ENCODE measurements at places on chromosomes 1 and 21.
A peak's percentile ranks its signal among the peaks of the same experiment; 100 is the strongest.

DNA sequence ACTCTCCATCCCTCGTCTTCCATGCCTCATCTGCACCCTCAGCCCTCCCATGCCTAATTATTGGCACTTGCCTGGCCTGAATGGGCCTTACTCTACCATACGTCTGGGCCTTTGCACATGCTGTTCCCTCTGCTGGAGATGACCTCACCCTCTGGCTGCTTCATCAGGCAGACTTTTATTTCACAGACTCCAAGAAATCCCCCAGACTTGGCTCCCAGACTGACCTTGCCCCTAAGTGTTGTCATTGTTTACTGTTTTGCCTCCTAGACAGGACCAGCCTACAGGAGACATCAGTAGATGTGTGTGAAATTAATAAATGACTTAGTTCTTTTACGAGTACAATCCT, 5.2 kb upstream of the AHDC1 start:
- H3K36me3 ChIP-seq: no peaks in the 10 kb centered on the region
- peaks cover 4% of the 10 kb centered on the region for H3K27me3 ChIP-seq
- no peak for DNase-seq
- H3K27ac ChIP-seq: no peak overlapping the region
- peaks cover 22% of the 10 kb centered on the region for H3K4me1 ChIP-seq

DNA sequence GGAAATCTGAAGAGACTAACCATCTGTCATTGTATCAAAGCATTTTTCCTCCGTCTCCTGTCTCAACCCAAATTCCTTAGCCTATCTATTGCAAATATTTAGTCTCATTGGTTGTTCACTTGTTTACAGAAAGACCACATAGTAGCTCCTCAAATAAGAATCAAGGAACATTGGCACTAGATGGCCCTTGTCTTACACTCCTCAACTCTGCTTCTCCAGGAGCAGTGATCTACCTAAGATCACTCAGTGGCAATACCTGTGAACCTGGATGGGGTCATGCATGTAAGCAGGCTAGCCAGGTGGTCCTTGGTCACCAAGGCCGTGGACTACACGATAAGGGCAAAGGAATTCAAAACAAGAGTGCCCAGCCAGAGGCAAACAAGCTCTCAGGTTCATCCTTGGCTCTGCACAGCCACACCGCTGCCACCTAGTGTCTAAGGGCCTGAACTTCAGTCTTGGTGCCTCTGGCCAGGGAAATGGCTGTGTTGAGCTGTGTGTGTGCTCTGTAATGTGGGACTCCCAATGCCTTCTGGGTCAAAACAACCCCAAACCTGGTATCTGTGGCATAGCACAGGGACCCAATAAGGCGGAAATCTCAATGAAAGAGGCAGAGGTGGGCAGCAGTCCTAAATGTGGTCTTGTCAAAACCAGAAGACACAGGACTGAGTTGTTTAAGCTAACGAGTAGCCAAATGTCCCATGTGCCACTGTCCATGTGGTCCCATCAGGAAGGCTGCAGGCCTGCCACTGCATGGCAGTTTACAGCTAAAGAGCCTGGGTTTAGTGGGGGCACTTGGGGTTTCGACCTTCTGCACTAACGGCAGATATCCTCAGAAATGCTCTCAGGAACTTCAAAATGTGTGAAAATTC, 54.5 kb downstream of the GPR161 start:
- DNase-seq: peak; percentile 57
- no peak overlapping the region for H3K27ac ChIP-seq
- H3K4me1 ChIP-seq: peaks cover 5% of the 10 kb centered on the region
- no peak overlapping the region for H3K4me3 ChIP-seq

- no peak overlapping the region for H3K27ac ChIP-seq
- H3K27me3 ChIP-seq: no peaks in the 10 kb centered on the region
- H3K4me3 ChIP-seq: no peak overlapping the region
- no peak for DNase-seq
- H3K36me3 ChIP-seq: peaks cover 61% of the 10 kb centered on the region
- no peaks in the 10 kb centered on the region for H3K4me1 ChIP-seq
Observed at GRCh38 chr1:198845851-198846250, 207.0 kb downstream of the PTPRC start.

DNA sequence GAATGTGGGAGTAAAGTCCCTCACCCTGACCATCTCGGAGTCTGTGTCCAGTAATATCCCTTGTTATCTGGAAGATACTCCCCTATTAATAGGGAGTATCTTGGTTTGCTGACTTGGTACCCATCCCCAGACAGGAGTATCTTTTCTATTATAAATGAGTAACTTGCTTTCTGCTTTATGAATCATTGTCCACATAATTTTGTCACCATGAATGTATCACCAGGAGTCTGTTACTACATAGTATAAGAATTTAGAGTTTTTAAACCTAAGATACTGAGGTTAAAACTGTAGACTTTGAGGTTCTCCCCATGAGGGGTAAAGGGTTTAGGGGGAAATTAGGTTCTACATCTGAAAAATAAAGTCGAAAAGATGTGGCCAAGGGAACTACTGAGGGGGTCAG, 175.6 kb downstream of the FCRL5 start:
- no peaks in the 10 kb centered on the region for H3K36me3 ChIP-seq
- H3K4me1 ChIP-seq: peaks cover 1% of the 10 kb centered on the region
- H3K27ac ChIP-seq: no peak overlapping the region
- peaks cover 3% of the 10 kb centered on the region for H3K27me3 ChIP-seq

DNA sequence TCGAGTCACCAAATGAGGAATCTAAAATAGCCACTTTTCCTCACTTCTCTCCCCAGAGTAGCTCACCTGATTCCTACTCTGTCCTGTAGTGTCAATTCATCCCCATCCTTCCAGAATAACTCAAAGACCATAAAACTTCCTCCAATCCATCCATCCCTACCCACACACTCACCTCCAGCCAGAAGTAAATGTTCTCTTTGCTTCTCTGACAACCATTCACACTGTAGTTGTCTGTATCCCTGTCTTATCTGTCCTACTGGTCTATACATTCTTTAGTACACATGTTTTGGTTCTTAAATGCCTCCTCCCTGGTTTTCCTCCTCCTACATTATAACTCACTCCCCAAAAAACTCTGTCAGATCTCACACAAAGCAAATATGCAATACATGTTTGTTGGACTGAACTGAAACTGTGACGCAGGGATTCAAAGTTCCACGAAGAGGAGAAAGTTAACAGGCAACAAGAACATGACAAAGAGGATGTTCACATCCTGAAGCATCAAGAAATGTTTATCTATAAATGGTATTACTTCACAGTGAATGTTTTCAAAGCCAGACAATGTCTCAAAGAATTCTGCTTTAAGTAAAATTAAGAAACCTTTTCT, 11.0 kb downstream of the TP53BP2 start:
- H3K4me1 ChIP-seq: peaks cover 25% of the 10 kb centered on the region
- no peaks in the 10 kb centered on the region for H3K27me3 ChIP-seq
- no peak overlapping the region for H3K4me3 ChIP-seq
- peak; percentile 49 for DNase-seq
- peaks cover 3% of the 10 kb centered on the region for H3K36me3 ChIP-seq
- no peak overlapping the region for H3K27ac ChIP-seq

GRCh38 chr1:18320051-18320450, 160.7 kb upstream of the KLHDC7A start:
- DNase-seq: no peak
- no peaks in the 10 kb centered on the region for H3K4me1 ChIP-seq
- no peak overlapping the region for H3K4me3 ChIP-seq
- no peaks in the 10 kb centered on the region for H3K36me3 ChIP-seq
- no peaks in the 10 kb centered on the region for H3K27me3 ChIP-seq

- H3K27ac ChIP-seq: no peak overlapping the region
- no peak overlapping the region for H3K4me3 ChIP-seq
- H3K4me1 ChIP-seq: peaks cover 3% of the 10 kb centered on the region
- peaks cover 5% of the 10 kb centered on the region for H3K36me3 ChIP-seq
- no peaks in the 10 kb centered on the region for H3K27me3 ChIP-seq
- no peak for DNase-seq
Observed at GRCh38 chr1:167362638-167363037, 142.0 kb downstream of the POU2F1 start.

DNA sequence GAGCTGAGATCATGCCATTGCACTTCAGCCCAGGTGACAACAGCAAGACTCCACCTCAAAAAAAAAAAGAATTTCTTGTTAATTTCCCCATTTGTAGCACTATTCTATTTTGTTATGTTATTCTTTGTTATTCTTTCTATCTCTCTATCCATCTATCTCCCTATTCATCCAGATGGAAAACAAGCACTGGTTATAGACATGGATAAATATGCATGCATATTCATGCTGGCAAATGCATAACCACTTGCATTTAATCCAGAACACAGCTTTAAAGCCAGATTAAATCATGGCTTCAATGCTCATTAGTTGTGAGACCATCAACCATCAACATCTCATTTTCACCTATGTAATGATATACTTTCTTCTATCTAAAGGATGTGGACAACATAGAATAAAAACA, 21.5 kb upstream of the KLHL20 start:
- no peak for DNase-seq
- H3K27ac ChIP-seq: no peak overlapping the region
- peaks cover 4% of the 10 kb centered on the region for H3K4me1 ChIP-seq
- peaks cover 14% of the 10 kb centered on the region for H3K27me3 ChIP-seq
- H3K4me3 ChIP-seq: no peak overlapping the region

- no peak overlapping the region for H3K4me3 ChIP-seq
- peaks cover 12% of the 10 kb centered on the region for H3K4me1 ChIP-seq
- H3K27me3 ChIP-seq: no peaks in the 10 kb centered on the region
- no peak for DNase-seq
- no peak overlapping the region for H3K27ac ChIP-seq
Observed at GRCh38 chr1:158145173-158145719, 35.4 kb upstream of the CD1D start.

- DNase-seq: no peak
- peak overlapping the region; percentile 83 for H3K4me3 ChIP-seq
- peaks cover 35% of the 10 kb centered on the region for H3K36me3 ChIP-seq
- peaks cover 30% of the 10 kb centered on the region for H3K4me1 ChIP-seq
- H3K27ac ChIP-seq: peak overlapping the region; percentile 69
Observed at GRCh38 chr1:228407106-228408040, 738 bp upstream of the TRIM11 start.

GRCh38 chr1:39642796-39643195, 3.4 kb upstream of the HEYL start:
- DNase-seq: no peak
- H3K27ac ChIP-seq: no peak overlapping the region
- H3K4me1 ChIP-seq: peaks cover 3% of the 10 kb centered on the region
- H3K36me3 ChIP-seq: no peaks in the 10 kb centered on the region

DNA sequence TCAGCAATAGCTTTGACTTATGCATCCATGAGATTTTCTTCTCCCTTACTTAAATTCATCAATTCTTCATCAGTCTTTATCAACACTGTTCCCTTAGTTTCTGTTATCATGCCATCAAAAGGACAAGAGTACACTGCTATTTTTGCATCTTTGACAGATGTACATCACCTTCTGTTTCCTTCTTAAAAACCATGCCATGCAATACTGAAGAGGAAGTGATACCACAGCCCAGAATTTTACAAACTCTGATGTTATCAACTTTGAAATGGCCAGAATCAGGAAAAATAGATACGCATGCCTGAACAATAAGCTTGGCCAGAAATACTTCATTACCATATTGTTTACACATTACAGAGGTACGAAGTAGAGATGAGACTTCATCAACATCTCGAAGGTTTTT, 21.1 kb downstream of the FMO5 start:
- no peak for DNase-seq
- no peak overlapping the region for H3K27ac ChIP-seq
- no peaks in the 10 kb centered on the region for H3K4me1 ChIP-seq
- H3K4me3 ChIP-seq: no peak overlapping the region
- no peaks in the 10 kb centered on the region for H3K27me3 ChIP-seq

DNA sequence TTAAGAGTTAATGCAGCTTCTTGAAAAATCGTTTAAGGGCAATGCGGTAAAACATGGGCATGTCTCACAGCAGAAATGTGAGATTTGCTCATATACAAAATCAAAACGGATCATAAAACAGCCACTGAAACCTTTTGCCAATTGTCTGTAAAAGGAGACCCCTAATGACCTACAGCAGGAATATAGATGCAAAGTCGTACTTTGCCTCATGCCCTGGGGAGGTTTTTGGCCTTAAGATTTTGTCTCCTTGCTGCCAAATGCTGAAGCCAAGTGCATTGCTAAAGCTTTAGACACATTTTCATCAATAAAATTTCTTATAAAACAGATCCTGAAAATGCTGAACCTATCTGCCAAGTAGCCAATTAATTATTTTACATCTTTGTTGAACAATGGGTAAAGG, 226.9 kb downstream of the TGFB2 start:
- H3K4me1 ChIP-seq: no peaks in the 10 kb centered on the region
- DNase-seq: no peak
- no peaks in the 10 kb centered on the region for H3K27me3 ChIP-seq
- H3K4me3 ChIP-seq: no peak overlapping the region
- H3K27ac ChIP-seq: no peak overlapping the region

GRCh38 chr1:155174324-155175280, 953 bp downstream of the TRIM46 start:
- peaks cover 43% of the 10 kb centered on the region for H3K36me3 ChIP-seq
- peak overlapping the region; percentile 98 for H3K27ac ChIP-seq
- H3K27me3 ChIP-seq: no peaks in the 10 kb centered on the region

GRCh38 chr1:14347186-14347585, 251.3 kb upstream of the KAZN start:
- H3K27me3 ChIP-seq: no peaks in the 10 kb centered on the region
- no peak overlapping the region for H3K27ac ChIP-seq
- no peak overlapping the region for H3K4me3 ChIP-seq
- H3K4me1 ChIP-seq: no peaks in the 10 kb centered on the region

- peaks cover 20% of the 10 kb centered on the region for H3K36me3 ChIP-seq
- H3K27me3 ChIP-seq: no peaks in the 10 kb centered on the region
- H3K4me3 ChIP-seq: no peak overlapping the region
- DNase-seq: no peak
Observed at GRCh38 chr21:44785620-44786335, 15.8 kb downstream of the UBE2G2 start.

DNA sequence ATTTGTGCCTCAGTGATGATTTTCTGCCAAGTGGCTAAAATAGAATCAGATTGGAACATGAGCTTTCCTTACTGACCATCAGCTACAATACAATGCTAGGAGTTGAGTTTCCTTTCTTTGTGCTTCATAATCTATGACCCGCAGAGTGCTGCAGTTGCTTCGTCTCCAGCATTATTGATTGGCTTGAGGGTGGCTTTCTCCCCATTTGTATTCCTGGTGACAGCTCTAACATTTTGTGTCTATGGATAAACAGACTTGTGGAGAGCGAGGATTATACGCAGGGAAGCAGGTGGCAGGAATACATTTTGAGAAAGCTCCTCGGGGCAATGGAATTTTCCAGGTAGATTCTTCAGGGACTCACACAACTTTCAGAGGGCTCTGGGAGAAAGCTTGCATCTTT, 223.2 kb downstream of the HHAT start:
- DNase-seq: no peak
- H3K4me1 ChIP-seq: no peaks in the 10 kb centered on the region
- H3K27me3 ChIP-seq: peaks cover 3% of the 10 kb centered on the region
- no peak overlapping the region for H3K4me3 ChIP-seq
- H3K36me3 ChIP-seq: no peaks in the 10 kb centered on the region
- no peak overlapping the region for H3K27ac ChIP-seq

- no peaks in the 10 kb centered on the region for H3K27me3 ChIP-seq
- no peak for DNase-seq
- H3K27ac ChIP-seq: no peak overlapping the region
Observed at GRCh38 chr1:41048540-41048939, 27.0 kb upstream of the SLFNL1 start.

- peaks cover 10% of the 10 kb centered on the region for H3K36me3 ChIP-seq
- H3K4me1 ChIP-seq: no peaks in the 10 kb centered on the region
- no peaks in the 10 kb centered on the region for H3K27me3 ChIP-seq
- no peak overlapping the region for H3K27ac ChIP-seq
- DNase-seq: no peak
- no peak overlapping the region for H3K4me3 ChIP-seq
Observed at GRCh38 chr1:26874896-26875295, 11.9 kb downstream of the SFN start.

GRCh38 chr1:244406337-244406736, 45.4 kb downstream of the ADSS2 start:
- H3K4me1 ChIP-seq: peaks cover 14% of the 10 kb centered on the region
- no peak for DNase-seq
- H3K27me3 ChIP-seq: no peaks in the 10 kb centered on the region
- H3K27ac ChIP-seq: no peak overlapping the region
